ENCODE measurements at places on chromosomes 3 and 15.

- DNase-seq: no peak
Observed at GRCh38 chr3:184965639-184966430, 153.9 kb downstream of the VPS8 start.

- no peak for DNase-seq
Observed at GRCh38 chr3:147371140-147371539, 35.2 kb downstream of the ZIC4 start.

DNA sequence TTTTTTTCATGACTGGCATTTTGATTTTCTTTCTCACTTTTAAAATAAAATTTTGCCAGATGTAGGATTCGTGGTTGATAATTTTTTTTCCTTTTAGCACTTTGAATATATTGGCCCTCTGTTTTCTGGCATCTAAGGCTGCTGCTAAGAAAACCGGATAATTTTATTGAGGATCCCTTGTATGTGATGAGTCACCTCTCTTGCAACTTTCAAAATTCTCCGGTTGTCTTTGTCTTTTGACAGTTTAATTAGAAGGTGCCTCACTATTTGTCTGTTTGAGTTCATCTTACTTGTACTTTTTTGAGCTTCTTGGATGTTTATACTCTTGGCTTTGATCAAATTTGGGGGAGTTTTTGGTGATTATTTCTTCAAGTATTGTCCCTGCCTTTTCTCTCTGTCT is 349.7 kb downstream of the LPP start:
- DNase-seq: no peak

GRCh38 chr15:60840306-60840702 is 361.4 kb upstream of the ICE2 start:
- no peak for DNase-seq

All from CD4-positive, alpha-beta T cell treated with Interleukin-2 at 100 ng/mL for 4 hours (primary cell).